ENCODE measurements at places on chromosomes 3 and 15. TPM values are rescaled to one million over a fixed set of nuclear protein-coding genes. Genes with fewer than 3 reads are reported as not detected.

- no peak for DNase-seq
Observed at GRCh38 chr15:38238311-38238710, 14.3 kb upstream of the SPRED1 start.

PRSS50 gene
- not detected for total RNA-seq

DNA sequence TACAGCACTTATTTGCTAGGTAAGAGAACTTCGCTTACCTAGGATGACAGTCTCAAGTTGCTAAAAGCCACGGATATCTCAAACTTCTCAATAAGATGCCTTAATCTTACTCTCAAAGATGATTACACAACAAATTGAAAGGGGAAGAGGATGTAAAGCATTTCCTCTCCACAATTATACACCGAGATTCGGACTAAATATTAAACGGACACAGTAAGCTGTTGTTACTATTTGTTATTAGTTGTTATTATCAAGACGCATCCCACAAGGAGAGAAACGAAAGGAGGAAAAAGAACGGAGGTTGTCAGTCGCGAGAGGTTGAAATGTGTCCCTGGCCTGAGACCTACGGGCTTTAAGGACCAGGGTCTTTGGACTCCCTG, 660 bp downstream of the ZNF106 start:
- DNase-seq: peak; percentile 25

NAA80 gene
- total RNA-seq: 15.0 TPM

- no peak for DNase-seq
Observed at GRCh38 chr15:69848096-69848495, 249.6 kb downstream of the TLE3 start.

SLC25A38 gene
- 27.5 TPM for total RNA-seq

GRCh38 chr3:63042833-63043232, 167.6 kb upstream of the CADPS start:
- no peak for DNase-seq

- DNase-seq: no peak
Observed at GRCh38 chr3:42045708-42046243, 45.4 kb upstream of the TRAK1 start.

- DNase-seq: no peak
Observed at GRCh38 chr15:80489030-80489594, 84.9 kb downstream of the ARNT2 start.

DNA sequence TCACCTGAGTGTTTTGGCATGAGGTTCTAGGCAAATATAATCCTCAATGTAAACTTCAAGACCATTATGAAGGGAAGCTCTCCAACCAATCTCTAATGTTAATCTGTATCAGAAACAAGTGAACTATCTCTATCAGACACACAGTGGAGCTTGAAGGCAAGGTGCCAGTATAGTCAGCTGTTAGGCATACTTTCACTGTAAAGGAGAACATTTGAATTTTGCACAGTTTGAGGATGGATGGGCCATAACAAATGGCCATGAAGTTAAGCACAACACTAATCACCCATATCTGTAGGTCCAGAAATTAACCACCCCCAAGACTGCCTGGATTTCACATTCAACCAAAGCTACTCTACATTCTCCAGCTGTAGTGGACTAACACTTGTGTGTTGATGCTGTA, 69.1 kb upstream of the LMOD3 start:
- DNase-seq: no peak

CELF6 gene
- total RNA-seq: 0.14 TPM

DNA sequence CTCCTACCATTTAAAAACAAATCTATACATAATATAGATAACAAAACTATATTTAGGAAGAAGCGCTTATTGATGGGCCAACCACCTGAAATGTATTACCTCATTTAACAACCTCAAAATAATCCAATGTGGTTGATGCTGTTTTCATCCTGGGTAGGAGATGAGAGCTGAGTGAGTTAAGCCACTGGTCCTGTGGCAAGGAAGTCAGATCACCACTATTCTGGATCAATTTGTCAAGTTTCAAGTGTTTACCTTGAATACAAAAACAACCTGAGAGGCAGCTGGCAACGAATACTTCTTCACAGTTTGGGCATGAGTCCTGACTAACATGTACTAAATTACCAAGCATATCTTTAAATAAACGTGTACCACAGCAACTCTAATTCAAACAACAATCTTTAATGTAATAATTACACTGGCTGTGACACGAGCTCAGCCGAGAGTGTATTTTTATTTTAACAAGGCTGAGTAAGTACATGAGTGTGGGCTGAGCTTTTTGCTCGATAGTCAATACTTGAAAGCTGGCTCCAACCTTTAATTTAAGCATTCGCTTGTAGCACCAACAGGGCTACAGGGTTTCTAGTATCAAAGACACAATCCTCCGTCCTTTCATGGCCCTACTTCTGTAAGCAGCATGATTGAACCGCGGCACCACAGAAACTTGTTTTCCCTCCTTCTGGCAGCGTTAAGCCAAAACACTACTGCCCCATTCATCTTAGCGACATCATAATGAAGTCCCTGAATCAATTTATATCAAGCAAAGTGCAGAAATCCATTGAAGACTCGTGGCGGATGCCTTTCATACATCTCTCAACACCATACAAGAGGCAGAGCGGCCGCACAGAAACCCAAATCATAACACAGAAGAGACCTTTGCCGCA, 93.8 kb upstream of the ICE2 start:
- no peak for DNase-seq

GRCh38 chr15:76204109-76204845, 107.0 kb downstream of the ETFA start:
- DNase-seq: no peak

DNA sequence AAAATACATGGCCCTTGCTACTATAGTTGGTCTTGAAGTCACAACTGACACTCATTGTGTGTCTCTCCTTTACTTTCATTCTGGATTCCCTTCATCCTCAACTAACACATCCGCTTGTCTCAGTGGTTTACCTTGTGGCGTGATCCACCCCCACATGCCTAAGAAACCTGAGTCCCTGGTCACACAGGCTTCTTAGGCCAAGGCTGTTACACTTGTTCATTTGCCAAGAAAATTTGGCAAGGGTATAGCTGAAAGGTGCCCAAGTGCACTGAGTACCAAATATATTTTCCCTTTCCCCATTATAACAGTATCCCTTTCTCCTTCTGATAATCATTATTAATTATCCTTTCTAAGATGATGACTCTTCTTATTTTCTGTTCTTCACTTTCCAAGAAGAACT, 207.6 kb upstream of the STAC start:
- DNase-seq: peak; percentile 44

GRCh38 chr3:69998759-69999139, 784 bp upstream of the SAMMSON start:
- DNase-seq: no peak

GPR27 gene
- total RNA-seq: 7.7 TPM

GRCh38 chr15:70023064-70023768, 74.5 kb downstream of the TLE3 start:
- DNase-seq: peak; percentile 89

SERPINI2 gene
- total RNA-seq: not detected

- no peak for DNase-seq
Observed at GRCh38 chr3:41000471-41000870, 198.8 kb upstream of the CTNNB1 start.

DISP2 gene
- total RNA-seq: under 0.01 TPM

IMPG2 gene
- 0.19 TPM for total RNA-seq

CKMT1B gene
- total RNA-seq: 47.5 TPM

ISL2 gene
- not detected for total RNA-seq
